ENCODE measurements at places on chromosomes 2 and 18.

DNA sequence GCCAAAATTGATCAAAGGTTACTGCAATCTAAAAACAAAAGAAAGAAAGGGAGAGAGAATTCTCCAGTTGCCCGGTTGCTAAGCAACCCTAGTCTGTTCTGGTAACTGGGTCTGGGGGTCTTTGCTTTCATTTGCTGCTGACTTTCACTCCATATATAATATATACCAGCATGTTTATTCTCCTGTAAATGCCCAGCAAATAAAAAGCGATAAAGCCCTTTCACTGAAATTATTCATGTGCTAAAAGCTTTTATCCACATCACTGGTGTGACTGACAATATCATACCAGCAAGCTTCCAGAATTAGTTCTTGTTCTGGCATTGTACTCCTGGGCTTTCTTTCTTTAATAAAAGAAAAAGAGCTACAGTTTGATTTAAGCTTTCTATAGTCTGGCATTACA is 75.5 kb upstream of the ST8SIA3 start:
- DNase-seq, result no peak

DNA sequence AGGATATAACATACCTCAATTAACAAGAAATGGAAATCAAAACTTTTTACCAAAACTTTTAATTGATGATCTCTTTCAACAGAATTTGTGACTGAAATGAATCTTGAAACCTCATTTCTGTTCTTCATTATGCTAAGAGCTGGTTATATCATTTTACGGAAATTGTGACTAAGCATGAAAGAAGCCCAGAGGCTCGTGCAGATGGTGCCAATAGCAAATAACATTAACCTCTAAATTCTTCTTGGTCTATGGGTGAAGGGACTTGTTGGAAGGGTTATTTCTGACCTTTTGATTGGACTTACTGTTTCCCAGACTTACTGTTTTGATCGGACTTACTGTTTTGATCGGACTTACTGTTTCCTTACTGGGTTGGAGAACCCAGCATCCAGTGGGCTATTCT is 435.6 kb downstream of the TDRD15 start:
- no peak for DNase-seq

DNA sequence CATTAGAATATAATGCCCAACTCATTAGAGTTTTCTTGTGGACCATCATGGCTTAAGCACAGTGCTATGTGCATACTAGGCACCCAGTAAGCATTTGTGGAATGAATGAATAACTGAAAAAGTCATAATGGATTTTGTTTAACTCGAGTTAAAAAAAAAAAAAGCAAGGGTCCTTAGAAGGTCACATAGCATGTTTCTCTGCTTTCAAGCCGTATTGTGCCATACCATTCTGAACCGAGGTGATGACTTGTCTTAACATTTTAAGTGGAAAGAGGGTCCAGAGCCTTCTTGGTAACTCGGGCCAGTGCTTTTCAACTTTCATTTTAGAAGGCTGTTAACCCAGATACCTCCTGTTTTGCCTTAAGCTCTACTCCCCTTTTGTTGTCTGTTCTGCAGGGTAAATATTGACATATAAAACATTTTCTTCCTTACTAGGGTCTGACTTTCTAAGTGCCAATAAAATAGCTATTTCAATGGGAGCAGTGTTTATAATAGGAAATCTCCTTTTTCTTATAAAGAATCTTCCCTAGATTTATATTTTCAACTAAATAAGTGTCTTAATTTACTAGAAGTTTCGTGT is 787 bp upstream of the ADGRF3 start:
- peak; percentile 26 for DNase-seq

GRCh38 chr2:9473308-9473984 is 905 bp upstream of the IAH1 start:
- DNase-seq, result peak; percentile 32

- DNase-seq, result no peak
Observed at GRCh38 chr2:232789082-232789481, 12.7 kb upstream of the KCNJ13 start.

- DNase-seq, result no peak
Observed at GRCh38 chr2:159088906-159089305, 120.5 kb downstream of the TANC1 start.

GRCh38 chr2:20579866-20580265 is 71.0 kb downstream of the HS1BP3 start:
- no peak for DNase-seq

DNA sequence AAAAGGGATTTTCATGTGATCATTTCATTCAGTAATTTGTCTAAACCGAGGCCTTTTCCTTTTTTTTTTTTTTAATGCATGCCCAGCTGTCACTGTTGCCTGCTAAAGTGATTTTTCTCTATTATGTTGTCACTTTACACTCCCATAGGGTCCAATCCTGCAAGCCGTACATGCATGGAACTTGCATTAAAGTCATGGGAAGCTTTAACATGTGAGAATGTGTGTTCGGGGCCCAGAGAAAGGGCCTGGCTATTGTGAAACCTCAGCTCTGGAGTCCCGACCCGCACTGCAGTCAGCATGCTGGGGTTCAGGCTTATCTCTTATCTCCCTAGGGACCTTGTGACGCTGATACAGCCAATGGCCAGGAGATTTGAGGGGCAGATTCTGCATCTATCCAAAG is 474.6 kb downstream of the SLC4A3 start:
- no peak for DNase-seq

DNA sequence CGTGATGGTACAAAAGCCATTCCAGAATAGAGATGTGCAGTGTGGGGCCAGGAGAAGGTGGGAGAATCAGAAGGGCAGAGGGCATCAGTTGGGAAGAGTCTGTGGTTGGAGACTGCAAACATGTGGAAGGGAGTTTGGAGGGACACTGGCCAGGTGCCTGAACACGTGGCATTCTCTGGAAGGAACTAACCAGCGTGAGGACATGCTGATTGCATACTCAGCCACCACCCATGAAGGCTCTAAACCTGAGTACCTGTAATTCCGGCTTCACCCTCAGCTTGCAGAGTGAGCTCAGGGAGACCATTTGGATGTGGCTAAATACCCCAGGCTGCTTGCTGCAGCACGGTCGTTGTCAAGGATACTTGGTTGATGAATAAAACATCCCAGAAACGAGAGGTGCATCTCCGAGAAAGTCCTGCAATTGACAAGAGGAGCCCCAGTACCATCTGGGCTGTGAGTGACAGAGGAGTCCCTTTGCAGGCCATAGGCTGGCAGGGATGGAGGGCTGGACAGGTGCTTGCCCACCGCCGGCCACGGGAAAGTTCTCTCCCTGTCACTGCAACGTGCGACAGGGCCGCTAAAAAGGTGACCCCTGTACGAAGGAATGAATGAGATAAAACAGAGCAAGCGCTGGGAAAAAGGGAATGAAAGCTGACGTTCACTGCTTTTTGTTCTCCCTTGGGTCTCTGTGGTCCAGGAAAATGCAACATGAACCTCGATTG is 5.0 kb downstream of the ACKR3 start:
- DNase-seq, result no peak

DNA sequence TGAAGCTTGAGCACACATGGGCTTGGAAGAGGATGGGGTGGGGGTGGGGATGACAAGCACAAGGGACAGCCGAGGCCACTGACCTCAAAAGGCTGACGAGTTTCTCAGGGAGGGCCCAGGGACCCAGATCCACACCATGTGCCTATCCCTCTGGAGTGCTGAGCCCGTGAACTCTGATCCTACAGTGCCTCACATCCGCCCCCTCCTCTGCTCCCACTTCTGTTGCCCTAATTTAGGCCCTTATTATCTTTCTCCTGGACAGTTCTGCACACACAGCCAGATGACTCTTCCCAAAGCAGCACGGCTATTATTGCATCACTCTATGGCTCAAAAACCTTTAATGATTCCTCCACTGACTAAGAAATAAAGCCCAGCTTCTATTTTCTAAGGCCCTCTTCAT is 24.8 kb downstream of the CYRIA start:
- no peak for DNase-seq

GRCh38 chr2:219109471-219109870 is 48.8 kb upstream of the IHH start:
- DNase-seq, result no peak

GRCh38 chr2:33123216-33123615 is 176.5 kb downstream of the LTBP1 start:
- no peak for DNase-seq

GRCh38 chr18:23283916-23284430 is 148.7 kb downstream of the CABLES1 start:
- DNase-seq, result peak; percentile 83

DNA sequence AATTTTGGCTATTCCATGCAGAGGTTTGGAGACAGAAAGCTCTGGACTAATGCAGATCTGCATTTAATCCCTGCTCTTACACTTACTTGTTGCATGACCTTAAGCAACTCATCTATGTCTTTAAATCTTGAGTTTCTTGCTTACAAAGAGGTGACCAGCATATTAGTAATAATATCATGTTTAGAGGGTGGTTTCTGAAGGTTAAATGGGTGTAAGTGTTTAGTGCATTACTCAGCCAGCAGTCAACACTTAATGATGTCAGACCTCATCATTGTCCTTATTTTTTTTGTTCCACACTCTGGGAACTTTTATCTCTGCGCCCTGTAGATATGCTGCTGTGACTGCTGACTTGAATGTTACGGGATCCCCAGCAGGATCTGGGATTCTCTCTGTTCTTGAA is 1.7 kb downstream of the IL1RL1 start:
- DNase-seq, result no peak

- no peak for DNase-seq
Observed at GRCh38 chr2:134070281-134070741, 183.6 kb upstream of the MGAT5 start.

DNA sequence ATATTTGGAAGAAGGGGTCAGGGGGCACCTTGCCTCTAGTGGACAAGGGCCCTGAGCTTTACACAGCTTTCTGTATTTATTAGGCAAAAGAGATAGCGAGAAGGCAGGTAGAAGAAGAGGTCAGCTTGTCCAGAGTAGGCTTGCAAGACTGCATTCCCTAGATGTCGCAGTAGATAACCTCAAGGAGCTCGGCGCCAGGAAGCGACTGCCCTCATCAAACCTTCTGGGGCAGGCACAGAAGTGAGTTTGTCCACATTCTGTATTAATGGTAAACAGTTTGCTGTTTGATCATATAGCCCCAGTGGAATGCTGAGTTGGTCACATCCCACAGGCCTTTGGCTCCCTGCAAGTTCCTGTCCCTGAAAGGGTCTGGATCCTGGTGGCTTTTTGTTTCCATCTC is 7.0 kb downstream of the CHCHD5 start:
- DNase-seq, result no peak

DNA sequence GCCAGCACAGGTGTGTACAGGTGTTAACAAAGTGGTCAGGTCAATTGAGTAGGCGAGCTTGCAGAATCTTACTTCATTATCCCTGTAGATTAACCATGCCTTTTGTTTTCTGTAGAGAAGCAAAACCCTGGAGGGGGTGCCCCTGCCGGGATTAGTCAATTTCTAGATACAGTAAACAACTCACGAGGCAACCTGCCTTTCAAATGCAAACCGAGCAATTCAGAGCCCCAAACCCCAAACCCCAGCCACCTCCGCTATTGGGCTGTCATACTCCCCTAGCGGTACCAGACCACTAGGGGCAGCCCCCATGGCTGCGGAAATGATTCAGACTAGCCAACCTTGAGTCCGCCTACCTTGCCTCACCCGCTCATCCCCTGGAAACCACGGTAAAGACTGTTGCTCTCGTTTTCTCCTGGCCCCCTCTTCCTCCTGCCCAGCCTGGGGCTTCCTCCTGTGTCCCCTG is 61.4 kb upstream of the KIF5C start:
- DNase-seq, result no peak

- no peak for DNase-seq
Observed at GRCh38 chr18:70284976-70285620, 3.7 kb upstream of the SOCS6 start.

- no peak for DNase-seq
Observed at GRCh38 chr2:151097895-151098294, 163.8 kb downstream of the RBM43 start.

DNA sequence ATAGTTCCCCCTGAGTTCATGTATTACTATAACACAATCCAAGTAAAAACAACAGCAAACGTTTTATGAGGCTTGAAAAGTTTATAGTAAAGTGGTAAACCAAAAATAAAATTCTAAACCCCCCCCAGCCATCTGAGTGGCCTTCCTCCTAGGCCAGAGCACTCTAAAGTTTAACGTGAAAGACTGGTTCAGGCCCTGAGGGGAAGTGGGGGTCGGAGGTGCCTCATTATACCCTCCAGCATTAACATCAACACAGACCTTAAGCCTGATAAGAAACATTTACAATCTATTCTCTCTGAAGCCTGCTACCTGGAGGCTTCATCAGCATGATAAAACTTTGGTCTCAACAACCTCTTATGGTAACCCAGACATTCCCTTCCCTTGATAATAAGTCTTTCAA is 29.0 kb upstream of the CNGA3 start:
- no peak for DNase-seq

- no peak for DNase-seq
Observed at GRCh38 chr2:111157071-111157661, 36.5 kb downstream of the BCL2L11 start.

DNA sequence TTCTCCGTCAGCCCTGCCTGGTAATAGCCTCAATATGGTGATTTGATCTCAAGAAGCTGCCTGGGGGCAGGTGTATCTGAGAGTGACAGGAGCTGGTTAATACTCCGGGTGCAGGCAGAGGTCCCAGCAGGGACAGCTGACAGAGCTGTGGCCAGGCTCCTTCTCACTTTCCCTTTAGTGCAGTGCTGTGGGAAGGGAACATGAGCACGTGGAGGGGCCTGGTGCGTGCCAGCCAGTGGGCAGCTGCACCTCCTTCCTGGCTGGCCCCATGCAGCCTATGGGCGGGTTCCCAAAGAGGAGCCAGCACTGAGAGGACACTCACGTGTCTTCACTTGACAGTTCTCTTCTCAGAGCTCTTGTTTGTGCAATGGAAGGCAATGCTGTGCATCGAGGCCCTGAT is 9.1 kb downstream of the CNNM4 start:
- DNase-seq, result no peak

GRCh38 chr2:95734976-95735890 is 143.4 kb downstream of the TRIM43 start:
- DNase-seq, result no peak

DNA sequence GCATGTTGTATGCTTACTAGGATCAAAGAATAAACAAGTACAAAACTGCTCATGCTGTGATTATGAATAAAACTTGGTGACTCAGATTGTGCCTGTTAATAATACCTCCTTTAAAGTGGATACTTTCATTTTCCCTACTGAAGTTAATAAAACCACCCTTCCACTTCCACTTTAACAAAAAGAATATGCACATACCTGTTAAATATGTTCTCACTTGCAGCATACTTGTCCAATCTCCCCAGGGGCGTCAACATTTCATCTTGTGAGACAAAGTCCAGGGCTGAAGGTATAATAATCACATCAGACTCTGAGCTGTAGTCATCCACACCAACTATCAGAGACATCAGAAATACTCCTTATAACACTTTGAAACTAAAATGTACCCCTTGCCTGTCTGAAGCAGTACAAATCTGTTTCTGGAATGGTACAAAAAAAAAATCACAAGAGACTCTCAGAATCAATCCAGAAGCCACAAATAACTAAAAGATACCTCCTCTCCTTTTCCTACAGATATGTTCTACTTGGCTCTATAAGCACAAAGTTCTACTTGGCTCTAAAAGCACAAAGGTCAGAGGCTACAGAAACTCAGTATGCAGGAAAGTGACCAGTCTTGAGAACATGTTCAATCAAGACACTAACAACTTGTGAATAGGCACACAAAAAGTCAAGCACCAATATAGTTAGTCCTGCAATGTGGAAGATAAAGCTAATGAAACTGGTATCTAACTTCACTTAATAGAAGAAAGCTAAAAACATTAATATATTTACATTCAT is 19.3 kb downstream of the PPP4R1 start:
- DNase-seq, result no peak

GRCh38 chr2:10028407-10028987 is 14.9 kb upstream of the KLF11 start:
- DNase-seq, result no peak

GRCh38 chr2:199757233-199757870 is 93.6 kb downstream of the FTCDNL1 start:
- DNase-seq, result no peak

GRCh38 chr2:47029737-47030524 is 114.3 kb upstream of the MCFD2 start:
- DNase-seq, result peak; percentile 67
